ENCODE measurements at places on chromosomes 2 and 18.

GRCh38 chr2:175687465-175687864 is 314.6 kb downstream of the LNPK start:
- no peak for DNase-seq

DNA sequence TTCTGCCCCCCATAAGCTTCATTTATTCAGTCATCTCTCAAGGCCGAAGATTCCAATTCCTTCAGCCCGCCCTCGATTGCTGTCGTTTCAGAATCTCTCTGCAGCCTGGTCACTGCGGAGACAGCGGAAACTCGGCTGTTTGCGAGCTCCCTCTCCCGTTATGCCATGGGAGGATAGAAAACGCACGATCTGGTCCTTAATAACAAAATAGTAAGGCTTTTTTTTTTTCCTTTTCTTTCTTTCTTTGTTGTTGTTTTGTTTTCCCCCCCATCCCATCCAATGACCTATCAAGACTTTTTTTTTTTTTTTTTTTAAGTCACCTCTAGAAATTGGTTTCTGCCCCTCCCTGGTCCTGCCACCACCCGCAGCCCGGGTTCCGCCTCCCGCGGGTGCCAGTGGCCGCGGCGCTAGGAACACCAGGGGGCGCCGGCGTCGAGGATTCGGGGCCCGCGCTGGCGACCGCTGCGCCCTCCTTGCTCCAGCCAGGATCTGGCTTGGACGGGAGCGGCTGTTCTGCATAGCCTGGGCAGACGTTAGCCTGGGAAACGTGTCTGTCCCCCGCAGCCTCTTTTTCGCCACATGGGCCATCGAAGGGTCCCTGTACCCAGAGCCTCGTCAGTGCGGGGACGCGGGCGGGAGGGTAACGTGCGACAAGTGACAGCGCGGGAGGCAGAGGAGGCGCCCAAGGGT is 10.1 kb downstream of the CPLX4 start:
- DNase-seq = peak; percentile 80

DNA sequence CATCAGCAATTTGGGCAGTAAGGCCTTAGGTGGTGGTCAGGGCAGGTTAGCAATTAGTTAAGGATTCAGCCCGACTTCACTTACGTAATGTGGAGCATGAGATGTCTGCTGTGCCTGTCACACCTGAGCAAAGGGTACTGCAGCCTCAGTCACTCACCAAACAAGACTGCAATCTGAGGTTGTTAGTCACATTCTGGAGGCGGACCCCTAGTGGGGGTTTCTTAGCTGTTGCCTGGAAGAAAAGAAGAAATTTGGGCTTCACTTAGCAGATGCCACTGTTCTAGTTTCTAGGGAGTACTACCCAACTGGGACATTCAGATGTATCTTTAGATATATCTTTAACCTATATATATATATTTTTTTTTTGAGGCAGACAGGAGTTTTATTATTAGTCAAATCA is 529.9 kb downstream of the SLC4A3 start:
- DNase-seq = no peak

GRCh38 chr2:164948540-164948939 is 6.8 kb downstream of the SLC38A11 start:
- DNase-seq = no peak

- DNase-seq = no peak
These were observed 20.6 kb upstream of the EXOC6B start for GRCh38 chr2:72846171-72847095.

GRCh38 chr2:41910126-41910525 is 137.7 kb upstream of the PKDCC start:
- no peak for DNase-seq

DNA sequence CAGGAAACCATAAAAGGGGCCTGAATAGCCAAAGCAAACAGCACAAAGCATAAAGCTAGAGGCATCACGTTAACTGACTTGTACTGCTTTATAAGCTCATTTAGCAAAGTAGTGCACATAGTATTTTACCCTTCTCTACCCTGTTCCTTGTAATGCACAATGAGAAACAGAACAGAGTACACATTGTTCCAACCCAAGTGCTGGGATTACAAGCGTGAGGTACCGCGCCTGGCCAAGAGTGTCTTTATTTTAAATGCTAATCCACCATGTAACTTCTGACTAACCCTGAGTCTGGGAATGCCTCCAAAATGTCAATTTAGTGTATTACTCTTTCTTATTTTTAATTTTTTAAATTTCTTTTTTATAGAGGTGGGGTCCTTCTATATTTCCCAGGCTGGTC is 46.4 kb upstream of the STON1 start:
- no peak for DNase-seq

DNA sequence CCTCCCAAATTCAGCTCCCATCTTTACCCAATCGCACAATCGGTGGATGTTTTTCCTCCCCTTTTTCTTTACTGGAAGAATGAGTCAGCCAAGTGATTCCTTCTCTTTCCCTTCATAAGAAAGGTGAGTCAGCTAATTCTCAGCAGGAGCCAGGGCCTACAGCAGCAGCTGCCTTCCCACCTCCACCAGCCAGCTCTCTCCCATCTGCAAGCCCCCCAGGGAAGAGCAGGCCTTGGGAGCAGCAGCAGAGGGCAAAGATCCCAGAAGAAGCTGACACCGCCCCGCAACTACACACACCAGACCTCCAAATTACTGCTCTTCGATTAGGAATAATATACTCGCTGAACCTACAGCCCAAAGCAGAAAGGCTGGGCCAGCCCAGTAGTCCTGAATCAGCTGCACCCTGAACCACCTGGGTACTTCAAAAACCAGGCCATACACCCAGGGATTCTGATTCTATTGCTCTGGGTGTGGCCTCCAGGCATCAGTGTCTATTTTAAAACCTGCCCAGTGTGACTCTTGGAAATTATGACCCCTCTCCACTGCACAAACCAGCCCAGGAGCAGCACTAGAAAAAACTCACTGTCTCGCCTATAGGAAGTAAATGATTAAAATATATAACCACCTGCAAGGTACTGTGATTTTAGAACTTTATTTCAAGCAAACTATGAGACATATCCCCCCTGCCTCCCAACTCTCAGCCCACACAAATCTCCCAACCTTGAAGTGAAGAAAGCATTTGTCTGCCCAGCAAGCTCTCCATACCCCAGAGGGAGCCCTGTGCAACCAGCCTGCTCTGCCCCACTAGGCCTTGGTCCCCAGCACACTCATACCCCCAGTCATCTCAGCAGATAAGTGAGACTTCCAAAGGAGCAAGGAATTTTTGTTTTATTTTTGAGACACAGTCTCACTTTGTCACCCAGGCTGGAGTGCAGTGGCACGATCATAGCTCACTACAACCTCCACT is 7.3 kb downstream of the SFXN5 start:
- DNase-seq = no peak

GRCh38 chr2:119710281-119710680 is 31.3 kb downstream of the TMEM177 start:
- no peak for DNase-seq

- DNase-seq = no peak
These were observed 43.6 kb downstream of the KCNG3 start for GRCh38 chr2:42450136-42450535.

GRCh38 chr2:238339395-238339780 is 19.1 kb downstream of the TRAF3IP1 start:
- DNase-seq = no peak

GRCh38 chr18:75678627-75679026 is 251.1 kb upstream of the SMIM21 start:
- DNase-seq = no peak

- DNase-seq = no peak
These were observed 609.7 kb downstream of the STK39 start for GRCh38 chr2:167637741-167638140.

DNA sequence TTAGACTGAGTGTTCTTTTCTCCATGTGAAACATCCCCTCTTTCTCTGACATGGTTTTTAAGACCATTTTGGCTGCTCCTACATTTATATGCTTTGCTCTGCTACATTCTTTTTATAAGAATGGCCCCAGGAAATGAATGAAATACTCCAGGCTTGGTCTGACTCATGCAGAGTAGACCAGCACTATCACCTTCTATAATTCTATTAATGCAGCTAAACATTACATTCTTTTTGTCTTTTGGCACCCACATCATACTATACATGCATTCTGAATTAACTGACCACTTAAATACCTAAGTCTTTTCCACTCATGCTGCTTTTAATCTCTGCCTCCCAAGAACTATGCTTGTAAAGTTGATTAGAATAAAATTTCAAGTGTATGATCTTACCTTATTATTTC is 94.1 kb downstream of the AAK1 start:
- no peak for DNase-seq

DNA sequence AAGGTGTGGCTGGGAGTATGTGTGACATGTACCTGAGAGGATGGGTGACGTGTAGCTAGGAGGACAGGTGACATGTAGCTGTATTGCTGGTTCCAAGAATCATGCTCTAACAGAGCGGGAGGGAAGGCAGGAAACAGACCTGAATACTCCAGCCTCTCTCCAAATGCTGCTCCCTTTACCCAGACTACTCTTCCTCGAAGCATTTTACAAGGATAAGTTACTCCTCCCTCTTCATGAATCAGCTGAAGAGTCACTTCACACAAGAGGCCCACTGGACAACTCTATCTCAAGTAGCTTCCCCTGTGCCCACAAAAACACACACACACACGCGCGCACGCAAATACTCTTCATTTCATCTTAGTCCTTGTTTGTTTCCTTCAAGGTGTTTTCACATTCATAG is 52.6 kb upstream of the KIDINS220 start:
- no peak for DNase-seq

DNA sequence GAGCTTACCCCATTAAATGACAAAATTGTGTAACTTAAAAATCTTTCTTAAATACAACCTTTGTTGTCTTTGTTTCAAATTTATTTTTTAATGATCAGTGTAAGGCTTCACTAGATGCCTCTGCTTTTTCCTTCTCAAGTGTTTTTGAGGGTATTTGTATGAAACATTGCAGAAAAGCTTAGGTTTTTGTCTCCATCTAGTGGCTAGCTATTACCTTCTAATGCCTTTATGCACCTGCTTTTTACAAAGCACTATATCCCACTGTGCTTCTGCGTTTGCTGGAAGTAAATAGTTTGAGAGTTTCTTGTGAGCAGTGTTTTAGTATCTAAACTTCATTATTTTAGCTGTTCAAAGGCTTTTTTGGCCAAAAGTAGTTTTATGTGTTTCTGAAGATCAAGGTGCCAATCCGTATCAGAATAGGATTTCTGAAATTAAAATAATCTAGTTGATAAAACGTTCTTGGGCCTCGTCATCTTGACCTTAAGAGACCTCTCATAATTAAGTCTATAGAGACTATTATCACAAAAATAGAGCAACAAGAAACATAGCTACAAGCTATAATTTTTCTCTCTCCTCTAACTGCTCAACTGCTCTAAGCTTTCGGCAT is 47.0 kb downstream of the IWS1 start:
- DNase-seq = no peak

- no peak for DNase-seq
These were observed 59.6 kb downstream of the MEX3C start for GRCh38 chr18:51137891-51138290.

DNA sequence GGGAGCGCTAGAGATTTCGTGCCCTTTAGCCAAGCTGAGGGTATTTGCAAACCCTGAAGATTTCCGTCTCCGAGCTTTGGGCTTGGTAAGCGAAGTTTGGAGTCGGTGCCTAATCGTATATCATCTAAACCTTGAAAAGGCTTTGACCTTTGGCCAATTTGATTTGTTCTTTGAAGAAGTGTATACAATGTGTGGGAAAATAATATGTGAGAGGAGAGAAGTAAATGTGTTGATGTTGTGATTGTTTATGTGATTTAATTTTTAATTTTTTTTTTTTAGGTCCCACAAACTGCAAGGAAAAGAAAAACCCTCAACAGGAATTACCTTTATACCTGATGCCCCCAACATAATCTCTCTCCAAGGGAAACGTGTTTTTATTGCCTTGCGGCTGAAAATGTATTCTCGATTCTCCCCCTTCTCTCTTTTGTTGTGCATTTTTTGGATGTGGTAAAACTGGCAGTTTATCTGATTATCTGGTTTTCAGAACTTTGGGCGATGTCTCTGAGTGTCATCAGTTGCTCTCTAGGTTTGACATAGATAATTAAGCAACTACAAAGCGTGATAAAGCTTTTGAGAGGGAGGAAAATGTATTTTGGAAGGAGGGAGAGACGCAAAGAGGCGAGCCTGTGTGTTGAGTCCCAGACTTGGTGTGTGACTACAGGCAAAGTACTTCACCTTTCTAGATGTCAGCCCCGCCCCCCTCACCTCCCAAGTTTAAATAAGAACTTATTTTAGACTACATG is 912 bp upstream of the FBXO11 start:
- DNase-seq = peak; percentile 55

DNA sequence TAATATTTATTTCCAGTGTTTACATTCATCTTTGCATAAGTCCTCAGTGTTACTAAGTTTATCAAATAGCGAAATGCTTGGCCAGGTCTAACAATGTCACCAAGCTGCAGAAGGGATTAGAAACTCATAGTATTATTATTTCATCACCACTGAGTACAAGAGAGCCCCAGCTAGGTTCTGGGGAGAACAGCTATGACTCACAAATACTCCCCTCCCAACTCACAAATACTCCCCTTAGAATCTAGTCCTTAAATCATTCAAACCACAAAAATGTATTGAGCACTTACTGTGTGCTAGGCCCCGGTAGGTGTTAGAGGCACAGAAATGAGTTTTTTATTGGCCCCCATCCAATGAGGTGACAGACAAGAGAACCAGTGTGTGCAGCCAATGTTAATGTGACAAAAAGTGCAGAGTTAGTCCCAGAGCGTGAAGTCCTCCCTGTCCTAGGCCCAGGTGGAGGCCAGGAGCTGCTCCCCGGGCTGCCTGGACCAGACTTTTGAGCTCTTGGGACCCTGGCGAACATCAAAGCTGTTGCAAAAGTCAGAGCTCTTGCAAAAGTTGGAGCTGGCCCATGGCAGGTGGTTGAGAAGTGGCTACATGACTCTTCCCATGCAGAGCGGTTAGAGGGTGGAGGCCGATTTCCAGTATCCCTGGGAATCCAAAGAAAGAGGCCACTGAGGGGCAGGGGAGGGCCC is 9.8 kb downstream of the STEAP3 start:
- DNase-seq = no peak

DNA sequence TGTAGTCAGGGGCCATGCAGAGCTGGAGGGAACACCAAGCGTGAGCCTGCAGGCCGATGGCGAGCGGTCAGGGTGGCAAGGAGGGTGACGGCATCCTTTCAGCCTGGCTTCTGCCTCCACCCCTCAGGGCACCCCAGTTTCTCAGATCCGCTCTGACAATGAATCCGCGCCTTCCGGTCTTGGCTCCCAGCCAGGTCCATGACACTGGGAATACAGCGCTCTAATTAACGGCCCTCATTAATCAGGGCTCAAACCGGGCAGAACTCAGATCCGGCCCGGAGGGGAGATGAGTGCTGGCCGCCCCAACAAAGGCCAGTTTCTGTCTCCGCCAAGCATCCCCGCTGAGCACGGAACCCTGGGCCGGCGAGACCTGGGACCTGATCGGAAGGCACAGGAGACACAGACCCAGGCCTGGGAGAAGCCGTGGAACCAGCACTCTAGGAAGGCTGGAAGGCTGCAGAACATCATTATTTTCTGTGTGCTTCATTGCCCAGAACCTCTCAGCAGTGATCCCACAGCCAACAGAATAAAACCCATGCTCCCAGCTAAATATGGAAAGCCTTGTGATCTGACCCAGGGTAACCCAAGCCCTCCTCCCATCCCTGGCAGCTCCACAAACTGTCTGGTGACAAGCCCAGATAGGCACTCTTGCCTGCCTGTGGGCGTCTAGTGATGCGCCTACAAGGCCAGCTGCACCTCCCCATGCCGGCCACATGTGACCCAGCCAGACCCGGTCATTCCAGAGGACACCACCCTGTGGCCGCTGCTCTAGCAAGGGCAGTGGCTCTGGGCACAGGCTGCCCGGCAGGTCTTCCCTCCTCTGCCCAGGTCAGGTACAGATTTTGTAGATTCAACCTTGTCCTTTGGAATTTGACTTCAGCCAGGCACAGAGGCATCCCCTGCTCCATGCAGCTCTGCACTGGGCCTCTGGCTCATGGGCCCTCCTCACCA is 438.7 kb upstream of the MYT1L start:
- no peak for DNase-seq

- DNase-seq = no peak
These were observed 204.9 kb downstream of the PTGR3 start for GRCh38 chr18:75003764-75004690.

All from lower lobe of right lung (tissue), 2 donors.